ENCODE measurements at places on chromosomes 11 and 22.

- DNase-seq: no peak
Observed at GRCh38 chr11:19059833-19060232, 684 bp downstream of the MRGPRX2 start.

DNA sequence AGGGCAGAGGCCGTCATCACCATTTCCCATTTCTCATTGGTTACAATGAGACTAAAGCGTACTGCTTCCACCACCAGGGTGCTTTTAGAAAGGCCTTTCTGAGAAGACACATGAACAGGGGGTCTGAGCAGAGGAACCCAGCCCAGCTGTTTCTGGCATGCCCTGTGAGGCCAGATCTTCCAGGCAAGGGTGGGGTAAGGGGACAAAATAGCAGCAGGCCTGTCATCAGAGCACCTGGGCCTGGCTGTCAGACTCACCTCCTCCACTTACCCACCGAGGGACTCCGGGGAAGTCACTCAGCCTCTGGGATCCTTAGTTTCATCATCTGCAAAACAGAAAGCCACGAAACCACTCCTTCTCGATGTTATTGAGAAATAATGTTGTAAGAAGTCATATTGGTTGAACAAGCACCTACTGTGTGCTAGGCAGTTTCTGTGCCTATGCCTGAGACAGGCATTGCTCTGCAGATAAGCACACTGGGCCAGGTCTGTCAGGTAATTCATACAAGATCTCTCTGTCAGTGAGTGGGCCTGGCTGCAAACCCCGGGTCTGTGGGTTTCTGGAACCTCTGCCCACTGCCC lies 8.8 kb upstream of the WNT11 start:
- DNase-seq: no peak

- no peak for DNase-seq
Observed at GRCh38 chr11:124676386-124676785, 2.7 kb downstream of the SPA17 start.

- DNase-seq: no peak
Observed at GRCh38 chr11:120001178-120002090, 136.5 kb downstream of the TRIM29 start.

DNA sequence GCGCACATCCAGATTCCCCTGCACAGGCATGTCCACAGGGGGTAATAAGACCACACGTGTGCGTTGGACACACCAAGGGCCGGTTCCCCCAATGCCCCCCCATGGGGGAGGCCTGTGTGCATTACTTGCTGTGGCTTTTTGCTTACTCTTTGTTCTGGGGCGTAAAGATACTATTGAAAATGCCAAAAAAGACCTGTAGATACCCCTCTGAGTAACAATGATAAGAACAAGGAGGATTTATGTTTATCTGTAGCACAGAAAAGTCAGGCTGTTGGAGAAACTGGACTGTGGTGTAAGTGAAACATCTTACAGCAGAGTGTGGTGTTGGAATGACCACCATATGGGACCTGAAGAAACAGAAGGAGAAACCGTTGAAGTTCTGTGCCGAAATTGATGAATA lies 103.2 kb downstream of the TBC1D22A start:
- no peak for DNase-seq

GRCh38 chr22:45268958-45269844 lies 15.5 kb upstream of the UPK3A start:
- peak; percentile 99 for DNase-seq

DNA sequence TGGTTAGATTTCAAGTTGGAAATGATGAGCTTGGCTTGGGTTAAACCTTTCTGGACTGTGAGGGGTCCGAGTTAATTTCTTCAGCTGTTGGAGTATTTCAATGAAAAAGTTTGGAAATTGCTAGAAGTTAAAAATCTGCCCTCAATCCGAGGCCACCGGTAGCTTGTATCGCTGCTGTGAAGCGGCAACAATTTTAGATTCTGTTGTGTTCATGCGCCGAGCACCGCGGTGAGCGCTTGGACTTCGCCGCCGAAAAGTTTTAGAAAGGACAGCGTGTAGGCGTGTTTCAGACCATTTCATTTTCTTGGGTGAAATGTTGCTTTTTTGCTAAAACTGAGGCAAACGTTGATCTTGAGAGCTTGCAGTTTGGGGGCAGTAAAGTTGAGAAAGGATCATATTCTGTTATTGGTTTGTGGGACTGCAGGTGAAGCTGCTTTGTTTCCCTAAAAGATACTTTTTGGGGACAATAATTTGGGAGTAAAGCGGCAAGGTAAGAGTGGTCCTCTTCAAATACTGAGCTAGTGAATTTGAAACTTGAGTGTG lies 928 bp downstream of the FBXO7 start:
- DNase-seq: peak; percentile 19

DNA sequence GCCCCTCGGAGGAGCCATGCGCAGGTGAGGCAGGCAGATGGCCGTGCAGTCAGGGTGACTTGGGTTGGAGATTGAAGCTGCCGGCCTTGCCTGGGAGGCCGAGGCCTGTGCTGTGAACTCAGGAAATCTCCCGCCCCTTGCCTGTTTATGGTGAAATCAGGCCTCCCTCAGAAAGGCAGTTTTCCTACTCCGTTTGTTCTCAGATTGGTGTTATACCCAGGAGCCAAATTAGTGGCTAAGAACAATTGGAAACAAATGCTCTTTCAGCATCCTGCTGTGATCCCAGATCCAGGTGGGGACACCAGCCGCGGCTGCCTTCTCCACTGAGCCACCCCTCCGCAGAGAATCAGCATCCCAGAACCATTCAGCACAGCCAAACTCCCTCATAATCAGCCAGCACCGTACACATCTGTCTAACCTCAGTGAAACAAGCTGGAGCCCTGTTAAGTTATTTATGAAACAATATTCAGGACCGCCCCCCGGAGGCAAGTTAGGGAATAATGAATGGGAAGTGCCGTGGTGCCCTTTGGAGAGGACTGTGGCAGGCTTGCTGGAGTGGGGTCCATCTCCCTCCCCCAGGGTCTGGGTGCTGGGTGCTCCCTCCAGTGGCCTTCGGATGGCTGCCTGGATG lies 60.0 kb downstream of the PKNOX2 start:
- DNase-seq: no peak

DNA sequence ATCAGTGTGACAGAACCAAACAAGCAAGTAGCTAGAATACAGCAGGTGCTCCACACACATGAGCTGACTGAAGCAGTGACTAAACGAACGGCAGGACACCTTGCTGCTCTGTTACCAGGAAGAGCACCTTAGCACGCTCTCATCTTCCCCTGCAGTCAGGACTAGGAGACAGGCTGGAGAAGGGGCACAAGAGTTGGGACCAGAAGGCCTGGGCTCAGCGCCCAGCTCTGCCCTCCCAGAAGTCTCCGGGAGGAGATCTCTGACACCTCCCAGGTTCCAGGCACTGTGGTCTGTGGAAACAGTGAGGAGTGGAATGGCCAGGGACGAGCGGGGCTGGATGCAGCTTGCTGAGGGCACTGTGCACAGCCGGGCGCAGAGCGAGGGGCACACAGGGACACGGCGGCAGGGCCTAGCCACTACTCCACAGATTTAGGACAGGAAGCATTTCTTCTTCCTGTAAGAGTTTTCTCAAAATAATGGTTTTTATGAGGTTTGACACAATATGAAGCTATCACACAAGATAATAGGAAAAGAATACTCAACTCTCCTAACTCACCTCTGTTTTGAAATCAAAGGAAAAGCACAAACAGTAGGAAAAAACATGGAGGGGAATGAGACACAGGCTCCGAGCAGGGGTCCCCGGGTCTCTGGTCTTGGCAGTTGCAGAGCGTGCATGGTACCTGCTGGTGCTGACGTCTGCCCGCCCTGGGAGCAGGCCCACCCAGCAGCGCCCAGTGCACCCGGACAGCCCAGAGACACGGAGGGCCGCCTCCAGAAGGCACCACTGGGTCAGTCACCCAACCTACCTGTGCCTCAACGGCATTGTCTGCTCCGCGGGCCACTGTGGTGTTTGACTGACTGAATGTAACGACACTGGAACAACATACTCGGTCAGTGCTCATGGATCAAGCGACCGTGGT lies 67.6 kb downstream of the NCAPD3 start:
- no peak for DNase-seq

GRCh38 chr11:124930799-124931198 lies 5.0 kb downstream of the HEPACAM start:
- DNase-seq: no peak

GRCh38 chr11:93542811-93543229 lies 371 bp downstream of the SMCO4 start:
- peak; percentile 27 for DNase-seq

DNA sequence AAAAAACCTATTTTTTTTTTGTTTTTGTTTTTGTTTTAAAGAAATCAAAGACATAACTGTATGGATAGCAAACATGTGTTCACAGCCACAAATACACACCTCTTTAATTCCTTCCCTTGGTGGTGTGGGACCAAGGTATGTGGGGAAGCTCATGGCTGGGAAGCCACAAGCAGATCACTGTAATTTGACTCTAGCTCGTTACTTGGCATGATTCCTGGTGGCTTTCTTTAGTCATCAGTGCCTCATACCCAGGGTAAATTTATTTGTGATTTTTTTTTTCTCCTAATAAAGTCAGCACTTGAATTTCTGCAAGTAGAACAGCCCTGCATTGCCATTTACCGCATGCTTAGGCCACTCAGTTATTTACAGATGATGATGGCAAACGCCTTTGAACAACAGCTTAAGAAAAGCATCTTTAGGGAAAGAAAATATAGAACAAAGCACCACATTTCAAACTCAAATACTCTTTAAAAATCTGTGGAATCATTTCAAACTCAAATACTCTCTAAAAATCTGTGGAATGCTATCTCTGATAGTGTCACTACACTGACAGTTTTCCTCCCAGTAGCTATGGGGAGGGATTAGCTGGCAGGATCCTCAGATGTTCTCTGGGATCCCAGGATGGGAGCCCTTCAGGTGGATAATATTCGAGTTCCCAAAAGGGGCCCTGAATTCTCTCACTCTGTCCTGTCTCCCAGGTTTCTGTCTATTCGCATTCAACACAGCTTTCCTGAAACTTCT lies 687.2 kb downstream of the OPCML start:
- DNase-seq: no peak
